Ascending aorta (tissue), 2 donors: ENCODE measurements at places on chromosomes 16 and 17.
A peak's percentile ranks its signal among the peaks of the same experiment; 100 is the strongest.

DNA sequence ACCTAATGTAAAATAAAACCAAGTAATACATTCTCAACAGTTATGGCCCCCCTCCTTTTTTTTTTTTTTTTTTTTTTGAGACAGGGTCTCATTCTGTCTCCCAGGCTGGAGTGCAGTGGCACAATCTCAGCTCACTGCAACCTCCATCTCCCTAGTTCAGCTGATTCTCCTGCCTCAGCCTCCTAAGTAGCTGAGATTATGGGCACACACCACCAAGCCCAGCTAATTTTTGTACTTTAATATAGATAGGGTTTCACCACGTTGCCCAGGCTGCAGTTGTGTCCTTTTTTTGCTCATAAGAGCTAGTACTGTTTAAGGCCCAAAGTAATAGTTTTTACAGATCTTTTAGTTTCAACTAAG is 18.3 kb downstream of the EARS2 start:
- no peak for DNase-seq

DNA sequence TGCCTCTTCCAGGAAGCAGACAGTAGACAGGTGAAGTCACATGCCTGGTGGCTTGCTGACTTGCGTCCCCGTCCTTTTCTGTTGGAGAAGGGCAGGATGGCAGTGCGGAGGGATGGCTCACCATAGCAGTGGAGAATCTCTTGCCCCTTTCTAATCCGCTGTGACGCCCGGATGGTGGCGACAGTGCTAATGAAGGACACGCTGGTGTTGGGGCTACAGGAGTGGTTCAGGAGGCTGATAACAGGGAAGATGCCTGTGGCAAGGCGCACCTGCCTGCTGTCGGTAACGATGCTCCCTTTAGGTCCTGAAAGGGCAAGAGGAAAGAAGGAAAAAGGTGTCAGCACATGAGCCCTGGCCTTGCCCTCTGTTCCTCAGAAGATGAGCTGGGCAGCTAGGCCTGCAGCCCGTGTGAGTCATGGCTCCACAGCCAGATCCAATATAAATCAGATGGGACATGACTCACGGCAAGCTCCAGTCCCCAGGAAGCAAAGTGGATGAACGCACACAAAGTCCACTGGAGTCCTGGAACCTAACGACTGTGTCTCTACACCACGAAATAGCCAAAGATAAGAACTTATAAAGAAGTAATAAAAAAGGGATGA is 25.5 kb downstream of the SERPINF1 start:
- peak; percentile 93 for DNase-seq

DNA sequence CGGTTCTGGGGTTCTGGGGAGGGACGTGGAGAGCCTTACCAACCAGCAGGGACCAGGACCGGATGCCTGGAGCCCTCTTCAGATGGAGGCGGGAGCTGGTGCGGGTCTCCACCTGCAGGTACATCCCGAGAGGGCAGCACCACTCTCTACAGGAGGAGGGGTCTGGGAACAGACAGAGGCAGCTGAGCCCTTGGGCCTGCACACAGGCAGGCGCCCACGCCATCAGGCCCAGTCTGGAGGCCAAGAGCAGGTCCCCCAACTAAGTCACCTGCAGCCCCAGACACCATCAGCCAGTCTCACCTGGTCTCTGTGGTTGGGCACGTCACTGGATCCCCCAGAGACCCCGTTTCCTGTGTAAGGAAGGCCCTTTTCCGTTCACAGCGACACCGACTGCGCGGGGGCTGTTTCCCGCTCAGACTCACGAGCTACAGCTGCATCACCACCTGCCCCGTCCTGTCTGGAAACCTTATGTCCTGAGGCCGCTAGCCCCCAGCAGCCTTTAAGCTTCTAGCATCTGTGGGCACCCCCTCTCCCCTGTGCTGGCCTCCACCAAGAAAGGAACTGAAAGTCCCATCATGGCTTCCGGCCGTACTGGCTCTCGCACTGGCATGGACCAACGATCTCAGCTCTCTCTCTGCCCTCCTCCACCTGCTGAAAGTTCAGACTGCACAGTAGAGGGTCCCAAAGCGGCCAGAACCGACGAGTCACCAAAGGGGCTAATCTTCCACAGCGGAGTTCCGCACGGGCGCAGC is 1.2 kb downstream of the CYBC1 start:
- DNase-seq = peak; percentile 29

- DNase-seq = no peak
Measured at GRCh38 chr16:81151648-81152310, 55.6 kb upstream of the GCSH start.

- DNase-seq = no peak
Measured at GRCh38 chr17:27743281-27743885, 56.9 kb downstream of the NOS2 start.

GRCh38 chr17:29694918-29695563 is 72.3 kb upstream of the CORO6 start:
- DNase-seq = no peak

GRCh38 chr17:13393841-13394710 is 207.7 kb downstream of the HS3ST3A1 start:
- no peak for DNase-seq
